Camera-type eye (tissue), 1 donor: ENCODE measurements at places on chromosomes 12 and 14. TPM values are rescaled to one million over a fixed set of nuclear protein-coding genes. Genes with fewer than 3 reads are reported as not detected.

The CCDC38 gene
- total RNA-seq = 0.27 TPM

The BDKRB2 gene
- 7.4 TPM for total RNA-seq

The NANOG gene
- total RNA-seq = not detected

The SLCO1B3 gene
- not detected for total RNA-seq

The CELA1 gene
- total RNA-seq = not detected

The AACS gene
- total RNA-seq = 25.1 TPM

The SERPINA9 gene
- not detected for total RNA-seq

The ADAM21 gene
- total RNA-seq = not detected

The ZNF891 gene
- total RNA-seq = 9.5 TPM

The TAS2R43 gene
- total RNA-seq = 27.2 TPM

The BICDL1 gene
- 24.7 TPM for total RNA-seq
